ENCODE measurements at places on chromosomes 6 and 20.

DNA sequence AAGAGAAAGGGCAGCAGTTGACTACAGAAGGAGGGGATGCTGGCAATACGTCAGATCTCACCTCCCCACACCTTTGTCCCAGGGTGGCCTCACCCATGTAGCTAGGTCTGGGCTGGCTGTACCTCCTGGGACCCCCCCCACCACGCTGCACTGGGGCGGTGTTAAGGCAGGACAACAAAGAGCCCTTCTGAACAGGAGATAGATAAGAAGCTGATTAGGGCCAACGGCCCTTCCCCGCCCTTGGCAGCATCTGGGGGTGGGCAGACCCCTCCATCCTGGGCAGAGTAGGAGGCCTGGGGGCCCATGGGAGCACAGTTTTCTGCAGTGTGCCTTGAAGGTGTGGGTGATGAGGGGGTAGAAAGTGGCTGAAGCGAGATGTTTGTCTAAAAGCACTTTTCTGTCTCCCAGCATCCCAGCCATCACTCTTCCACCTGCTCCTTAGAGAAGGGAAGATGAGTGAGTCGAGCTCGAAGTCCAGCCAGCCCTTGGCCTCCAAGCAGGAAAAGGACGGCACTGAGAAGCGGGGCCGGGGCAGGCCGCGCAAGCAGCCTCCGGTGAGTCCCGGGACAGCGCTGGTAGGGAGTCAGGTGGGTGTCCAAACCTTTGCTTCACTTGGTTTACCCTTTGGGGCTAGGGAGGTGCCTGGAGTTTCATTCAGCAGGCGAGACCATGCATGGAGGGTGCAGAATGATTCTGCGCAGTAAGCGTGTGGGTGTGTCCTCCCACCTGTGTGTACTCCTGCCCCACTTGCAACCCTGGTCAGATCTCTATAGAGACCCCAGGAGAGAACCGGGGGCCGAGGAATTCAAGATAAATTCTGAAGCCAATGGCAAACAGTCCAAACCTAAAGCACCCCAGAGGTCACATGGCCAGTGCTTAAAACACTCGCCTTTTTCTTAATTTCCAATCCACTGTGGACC is 3.9 kb downstream of the HMGA1 start:
- peak; percentile 9 for DNase-seq

GRCh38 chr6:157946865-157947532 is 34.7 kb upstream of the SYNJ2 start:
- DNase-seq = no peak

- DNase-seq = no peak
These were observed 142.0 kb downstream of the FAM83B start for GRCh38 chr6:54988576-54988975.

- DNase-seq = peak; percentile 82
These were observed at the start of gene ZBTB2 for GRCh38 chr6:151391471-151392413. Gene ZBTB2, minus strand, starts transcription at chr6:151391559. Its CDS starts 17,922 bp downstream, at chr6:151373637.

GRCh38 chr20:1376408-1377270 is 16.2 kb downstream of the FKBP1A start:
- DNase-seq = no peak

Data from ELF-1 (cell line).